ENCODE measurements at places on chromosomes 13 and 19.

- no peak for DNase-seq
Measured at GRCh38 chr13:37407156-37407555, 191.4 kb downstream of the POSTN start.

DNA sequence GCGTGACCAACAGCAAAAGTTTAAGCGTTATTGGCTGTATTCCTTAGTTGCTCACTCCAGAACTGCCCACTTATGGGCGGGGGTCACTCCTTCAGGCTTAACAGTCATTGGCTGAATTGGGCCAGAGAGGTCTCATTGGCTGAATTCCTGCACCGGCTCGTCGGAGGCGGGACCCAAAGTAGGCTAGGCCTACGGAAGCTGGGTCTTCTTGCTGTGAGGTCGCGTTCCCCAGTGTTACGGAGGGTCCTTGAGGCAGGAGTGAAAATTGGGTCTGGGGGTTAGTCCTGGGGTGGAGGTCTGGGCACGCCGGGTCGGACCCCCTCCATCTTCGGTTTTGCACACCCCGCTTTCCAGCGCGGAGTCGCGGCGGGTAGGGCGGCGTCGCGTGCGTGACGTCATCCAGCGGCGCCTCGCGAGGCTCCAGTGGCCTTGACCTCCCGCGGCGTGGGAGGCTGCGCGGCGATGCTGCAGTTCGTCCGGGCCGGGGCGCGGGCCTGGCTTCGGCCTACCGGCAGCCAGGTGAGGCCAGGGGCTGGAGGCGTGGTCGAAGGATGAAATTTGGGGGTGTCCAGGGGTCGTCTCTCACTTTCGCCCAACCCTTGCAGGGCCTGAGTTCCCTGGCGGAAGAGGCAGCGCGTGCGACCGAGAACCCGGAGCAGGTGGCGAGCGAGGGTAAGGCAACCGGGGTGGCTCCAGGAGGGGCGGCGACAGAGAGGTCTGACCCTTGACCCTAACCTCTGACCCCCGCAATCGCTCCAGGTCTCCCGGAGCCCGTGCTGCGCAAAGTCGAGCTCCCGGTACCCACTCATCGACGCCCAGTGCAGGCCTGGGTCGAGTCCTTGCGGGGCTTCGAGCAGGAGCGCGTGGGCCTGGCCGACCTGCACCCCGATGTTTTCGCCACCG lies at the start of gene MRPL4:
Gene MRPL4 (plus strand): TSS at position 423 of the 903 bp plus-strand sequence. CDS start 40 bp downstream, at position 463.
- DNase-seq = peak; percentile 99

DNA sequence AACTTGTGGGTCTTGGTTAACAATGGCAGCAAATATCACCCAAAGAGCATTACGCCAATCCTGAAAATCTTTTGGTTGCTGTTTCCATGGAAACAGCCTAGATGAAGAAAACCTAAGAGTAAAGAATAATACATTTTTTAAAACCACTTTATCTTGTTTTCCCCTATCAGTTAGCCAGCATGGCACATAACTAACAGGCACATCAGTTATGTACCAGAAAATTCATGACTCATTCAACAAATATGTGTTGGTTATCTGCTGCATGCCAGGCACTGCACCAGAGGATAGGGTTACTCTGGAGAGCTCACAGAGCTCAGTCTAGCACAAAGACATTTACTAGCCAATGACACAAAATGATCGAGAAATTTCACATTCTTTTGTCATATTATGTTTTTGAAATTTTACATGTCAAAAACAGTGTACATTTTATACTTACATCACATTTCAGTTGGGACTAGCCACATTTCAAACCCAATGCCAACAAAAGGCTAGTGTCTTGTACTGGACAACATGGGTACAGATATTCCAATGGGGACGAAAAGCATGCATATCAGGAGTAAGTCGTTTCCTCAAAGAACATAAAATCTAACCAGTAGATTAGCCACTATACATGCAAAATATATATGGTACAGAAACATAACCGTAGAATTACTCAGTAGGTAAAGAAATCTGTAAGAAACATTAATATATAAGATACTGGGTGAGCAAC lies 20.3 kb downstream of the LNX2 start:
- peak; percentile 71 for DNase-seq

- peak; percentile 56 for DNase-seq
Measured at GRCh38 chr19:33430674-33431277, 57.3 kb downstream of the CEBPG start.

- DNase-seq = no peak
Measured at GRCh38 chr19:42919757-42920079, 2.0 kb upstream of the PSG6 start.

- DNase-seq = no peak
Measured at GRCh38 chr13:40569024-40569350, 97.5 kb downstream of the FOXO1 start.

GRCh38 chr13:94154367-94154766 lies 325.1 kb downstream of the DCT start:
- peak; percentile 54 for DNase-seq

DNA sequence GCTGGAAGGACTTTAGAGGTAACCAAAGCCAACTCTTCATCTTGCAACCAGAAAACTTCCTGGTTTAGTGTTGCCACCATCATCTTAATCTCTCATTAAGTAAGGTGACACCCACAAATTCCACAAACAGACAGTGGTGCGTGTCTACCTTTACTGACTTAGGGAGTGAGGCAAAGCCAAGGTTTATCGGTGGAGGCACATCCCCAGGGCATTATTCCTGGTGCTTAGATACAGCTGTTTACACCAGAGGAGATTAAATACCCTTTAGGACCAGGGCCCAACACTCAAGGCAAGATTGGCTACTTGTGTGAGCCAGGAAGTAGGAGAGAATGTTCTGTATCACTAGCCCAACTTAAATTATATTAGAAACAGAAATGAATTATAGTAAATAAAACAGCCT lies 9.5 kb downstream of the STOML3 start:
- no peak for DNase-seq

DNA sequence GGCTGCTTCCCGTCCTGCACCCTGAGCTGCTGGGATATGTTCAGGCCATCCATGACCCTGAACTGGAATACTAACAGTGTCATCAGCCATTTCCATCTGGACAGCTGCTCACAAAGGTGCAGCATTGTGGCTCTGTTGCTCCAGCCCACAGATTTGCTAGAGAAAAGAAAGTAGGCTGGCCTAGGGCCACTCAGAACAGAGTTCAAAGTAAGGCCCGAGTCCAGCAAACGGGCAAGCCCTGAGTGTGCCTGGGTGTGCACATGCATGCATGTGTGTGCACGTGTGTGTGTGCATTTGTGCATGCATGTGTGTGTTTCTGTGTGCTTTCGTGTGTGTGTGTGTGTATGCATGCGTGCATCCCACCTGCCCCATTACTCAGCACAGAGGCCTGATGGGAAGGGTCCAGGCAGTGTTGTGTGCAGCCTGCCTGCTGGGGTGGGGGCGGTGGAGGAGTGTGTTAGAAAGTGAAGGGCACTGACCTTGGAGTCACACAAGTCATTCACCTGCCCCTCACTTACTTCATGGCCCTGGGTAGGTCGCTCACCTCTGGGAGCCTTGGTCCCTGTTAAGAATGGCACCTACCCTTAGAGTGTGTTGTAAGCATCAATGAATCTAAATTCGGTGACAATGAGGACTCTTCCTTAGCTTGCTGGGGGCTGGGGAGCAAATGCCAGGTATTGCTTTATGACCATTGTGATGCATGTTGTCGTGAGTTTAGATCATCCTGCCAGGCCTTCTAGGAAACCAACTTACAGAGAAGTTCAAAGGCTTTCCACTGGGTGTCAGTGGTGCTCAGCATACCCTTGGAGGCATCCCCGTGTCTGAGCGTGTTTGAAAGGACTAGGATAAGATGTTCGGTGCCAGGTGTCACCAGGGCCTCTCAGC lies 53.2 kb downstream of the GPR12 start:
- DNase-seq = peak; percentile 24

- no peak for DNase-seq
Measured at GRCh38 chr19:7292950-7293761, 1.1 kb downstream of the INSR start.

GRCh38 chr19:14728595-14728994 lies 38.7 kb downstream of the ZNF333 start:
- DNase-seq = no peak

- DNase-seq = peak; percentile 51
Measured at GRCh38 chr13:33639158-33639557, 178.8 kb upstream of the RFC3 start.

DNA sequence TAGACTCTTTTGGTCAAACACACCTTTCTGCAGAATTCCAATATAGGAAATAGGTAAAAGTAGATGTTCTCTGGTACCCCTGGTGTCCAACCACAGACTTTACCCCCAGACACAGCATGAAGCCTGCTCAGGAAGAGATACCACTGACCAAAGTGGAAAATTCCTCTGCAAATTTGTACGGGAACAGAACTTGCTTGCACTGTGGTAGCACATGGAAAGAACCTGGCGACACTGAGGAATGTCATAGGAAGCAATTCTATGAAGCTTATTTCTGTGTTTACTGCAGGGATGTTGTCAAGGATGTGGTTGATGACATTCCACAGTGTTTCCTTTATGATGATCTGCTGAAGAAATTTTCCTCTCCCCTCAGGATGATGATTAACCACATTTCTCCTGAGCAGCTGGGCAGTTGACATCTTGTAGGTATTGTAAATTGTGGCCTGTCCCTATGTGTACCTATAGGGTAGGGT lies 48.9 kb upstream of the TNFSF11 start:
- DNase-seq = peak; percentile 65

DNA sequence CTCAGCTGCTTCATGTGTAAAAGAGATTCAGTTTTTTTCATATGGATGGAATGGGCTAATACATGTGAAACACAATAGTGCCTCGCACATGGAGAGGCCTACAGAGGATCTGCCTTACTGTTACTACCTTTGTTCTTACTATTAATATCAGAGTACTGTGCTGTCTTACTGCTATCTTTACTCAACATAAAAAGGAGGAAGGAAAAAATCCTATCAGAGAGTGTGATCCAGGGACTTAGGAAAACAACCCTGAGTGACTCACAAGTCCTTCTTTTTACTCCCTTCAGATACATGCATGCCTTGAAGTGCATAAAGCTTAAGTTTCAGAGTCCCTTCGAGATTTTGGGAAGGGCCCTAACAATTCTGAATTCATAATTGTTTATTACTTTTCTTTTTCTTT lies 136.8 kb downstream of the TBC1D4 start:
- no peak for DNase-seq

DNA sequence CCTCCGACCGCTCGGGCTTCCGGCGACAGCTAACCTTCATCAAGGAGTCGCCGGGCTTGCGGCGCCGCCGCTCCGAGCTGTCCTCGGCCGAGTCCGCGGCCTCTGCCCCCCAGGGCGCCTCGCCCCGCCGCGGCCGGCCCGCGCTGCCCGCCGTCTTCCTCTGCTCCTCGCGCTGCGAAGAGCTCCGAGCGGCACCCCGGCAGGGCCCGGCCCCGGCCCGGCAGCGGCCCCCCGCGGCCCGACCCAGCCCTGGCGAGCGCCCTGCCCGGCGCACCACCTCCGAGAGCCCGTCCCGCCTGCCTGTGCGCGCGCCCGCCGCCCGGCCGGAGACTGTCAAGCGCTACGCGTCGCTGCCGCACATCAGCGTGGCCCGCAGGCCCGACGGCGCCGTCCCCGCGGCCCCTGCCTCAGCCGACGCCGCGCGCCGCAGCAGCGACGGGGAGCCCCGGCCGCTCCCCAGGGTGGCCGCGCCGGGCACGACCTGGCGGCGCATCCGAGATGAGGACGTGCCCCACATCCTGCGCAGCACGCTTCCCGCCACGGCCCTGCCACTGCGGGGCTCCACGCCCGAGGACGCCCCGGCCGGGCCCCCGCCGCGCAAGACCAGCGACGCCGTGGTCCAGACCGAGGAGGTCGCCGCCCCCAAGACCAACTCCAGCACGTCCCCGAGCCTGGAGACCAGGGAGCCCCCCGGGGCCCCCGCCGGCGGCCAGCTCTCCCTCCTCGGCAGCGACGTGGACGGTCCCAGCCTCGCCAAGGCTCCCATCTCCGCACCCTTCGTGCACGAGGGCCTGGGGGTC lies 9.6 kb downstream of the C19orf25 start:
- DNase-seq = no peak

DNA sequence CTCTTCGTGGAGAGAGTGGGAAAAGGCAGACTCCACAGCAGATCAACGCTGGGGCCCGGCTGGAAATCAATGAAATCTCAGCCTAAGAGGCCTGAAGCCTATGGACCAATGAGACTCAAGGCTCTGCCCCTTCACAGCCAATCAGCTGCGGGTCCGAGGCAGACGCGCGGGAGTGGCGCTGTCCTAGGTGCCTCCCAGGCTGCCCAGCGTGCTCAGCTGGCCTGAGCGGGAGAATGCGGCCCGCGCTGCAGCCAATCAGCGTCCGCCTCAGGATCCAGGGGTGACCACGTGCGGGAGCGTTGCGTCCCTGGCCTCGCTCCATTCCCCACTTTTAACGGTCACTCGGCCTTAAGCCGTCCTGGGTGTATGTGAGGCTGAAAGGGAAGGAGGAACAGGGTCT lies at the start of gene ZBTB32:
Gene ZBTB32 (plus strand): TSS at position 341 of the 400 bp plus-strand sequence. CDS start 10,069 bp downstream, outside the sequence.
- DNase-seq = peak; percentile 52

GRCh38 chr19:6590827-6591319 lies at the start of gene CD70:
CD70 (minus strand) TSS chr19:6591150; CDS start chr19:6591002, 148 bp downstream.
- DNase-seq = peak; percentile 13

DNA sequence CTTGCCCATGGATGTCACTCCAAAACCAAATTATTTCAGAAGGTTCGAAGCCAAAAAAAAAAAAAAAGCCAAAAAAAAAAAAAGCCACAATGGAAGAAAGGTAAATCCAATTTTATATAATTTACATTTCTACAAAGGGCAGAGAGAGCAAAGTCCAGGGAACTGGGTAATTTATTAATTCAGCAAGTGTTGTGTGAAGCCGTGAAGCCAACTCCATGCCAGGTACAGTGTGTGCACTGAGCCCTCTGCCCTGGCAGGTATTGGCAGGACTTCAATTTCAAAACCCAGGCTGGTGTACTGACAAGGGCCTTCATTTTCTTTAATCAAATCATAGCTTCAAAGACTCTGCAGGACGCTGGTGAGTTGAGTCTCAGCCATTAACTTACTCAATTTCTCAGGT lies 5.5 kb upstream of the RFPL4A start:
- DNase-seq = no peak

DNA sequence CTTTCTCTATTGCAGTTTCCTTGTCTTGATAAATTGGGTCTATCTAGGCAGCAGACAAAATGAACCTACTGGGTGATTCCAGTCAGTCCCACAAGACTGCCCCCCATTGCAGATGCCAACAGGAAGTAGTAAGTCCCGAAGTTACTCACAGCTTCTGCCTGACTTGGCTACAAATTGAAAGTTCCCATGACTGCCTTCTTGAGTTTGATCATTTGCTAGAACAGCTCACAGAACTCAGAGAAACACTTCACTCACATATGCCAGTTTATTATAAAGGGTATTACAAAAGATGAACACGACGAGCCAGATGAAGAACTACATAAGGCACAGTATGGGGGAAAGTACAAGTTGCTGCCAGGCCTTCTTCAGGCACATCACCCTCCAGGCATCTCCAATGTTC lies 50.0 kb downstream of the TEX26 start:
- no peak for DNase-seq

DNA sequence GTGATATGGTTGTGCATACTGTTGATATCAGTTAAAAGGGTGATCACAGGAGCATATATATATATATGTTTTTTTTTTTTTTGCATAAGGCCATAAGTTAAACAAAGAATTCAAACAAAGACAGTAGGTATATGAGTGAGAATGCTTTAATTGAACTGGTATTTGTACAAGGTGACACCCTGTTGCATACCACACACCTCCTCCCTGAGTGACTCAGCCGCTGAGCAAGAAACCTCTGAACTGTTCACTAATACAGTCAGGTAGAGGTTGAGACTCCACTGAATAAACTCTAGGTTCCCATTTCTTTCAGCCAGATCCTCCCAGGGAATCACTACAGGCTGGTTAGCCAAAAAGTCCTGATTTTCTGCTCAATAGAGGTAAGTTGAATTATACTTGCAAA lies at the start of gene SCEL:
Gene SCEL (plus strand): TSS at position 259 of the 400 bp plus-strand sequence. CDS start 20,170 bp downstream, outside the sequence.
- no peak for DNase-seq

- DNase-seq = no peak
Measured at GRCh38 chr19:6215701-6216235, 64.0 kb downstream of the MLLT1 start.

All from fibroblast of skin of right quadriceps (primary cell).